ENCODE measurements at places on chromosomes 11 and 22.

GRCh38 chr11:44608991-44609782 lies 43.7 kb downstream of the CD82 start:
- DNase-seq: no peak

- no peak for DNase-seq
Observed at GRCh38 chr22:27514601-27515523, 286.7 kb downstream of the MN1 start.

DNA sequence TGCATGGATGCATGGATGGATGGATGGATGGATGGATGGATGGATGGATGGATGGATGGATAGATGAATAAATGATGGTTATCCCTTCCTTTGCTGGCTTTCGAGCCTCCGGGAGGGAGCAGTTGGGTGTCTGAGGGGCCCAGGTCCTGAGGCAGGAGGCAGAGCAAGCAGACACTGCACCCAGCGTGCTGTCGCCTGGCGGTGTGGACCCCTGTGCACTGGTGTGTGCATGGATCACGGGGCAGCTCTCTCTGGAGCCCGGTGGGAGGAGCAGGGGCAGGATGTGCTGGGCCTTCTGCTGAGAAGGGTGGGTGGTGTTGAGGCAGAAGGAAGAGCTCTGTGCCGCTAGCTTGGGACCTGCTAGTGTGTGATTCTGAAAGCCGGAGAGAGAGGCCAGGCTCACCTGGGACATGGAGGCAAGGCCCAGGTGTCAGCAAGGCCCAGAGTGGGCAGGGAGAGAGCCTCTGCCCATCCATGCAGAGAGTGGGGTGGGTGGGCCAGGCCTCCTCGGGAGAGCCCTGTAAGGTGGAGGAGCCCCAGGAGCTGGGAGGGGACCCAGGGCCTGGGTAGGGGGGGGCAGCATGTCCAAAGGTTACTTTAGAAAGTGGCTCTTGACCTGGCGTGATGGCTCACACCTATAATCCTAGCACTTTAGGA lies 254.4 kb downstream of the BRD1 start:
- DNase-seq: no peak

DNA sequence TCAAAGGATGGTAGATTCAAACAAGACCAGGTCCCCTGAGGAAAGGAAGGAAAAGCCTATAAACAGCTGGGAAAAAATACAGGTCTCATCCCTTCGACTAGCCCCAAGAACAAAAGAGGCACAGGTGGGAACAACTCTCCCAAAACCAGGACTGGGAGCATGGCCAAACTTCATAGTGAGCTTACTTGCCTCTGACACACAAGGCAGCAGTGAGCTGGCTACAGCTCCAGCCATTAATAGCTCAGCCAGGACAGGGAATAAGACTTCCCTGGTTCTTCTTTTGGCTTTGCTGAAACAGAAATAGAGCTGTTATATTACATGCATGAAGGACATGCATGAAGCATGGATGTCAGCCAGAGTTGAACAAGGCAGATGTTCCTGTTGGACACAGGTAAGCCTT lies at the start of gene OR10A2:
OR10A2 (plus strand) TSS at position 97 of the 400 bp plus-strand sequence. CDS start 6,698 bp downstream, outside the sequence.
- no peak for DNase-seq
